ENCODE measurements at places on chromosomes 12 and 14.

DNA sequence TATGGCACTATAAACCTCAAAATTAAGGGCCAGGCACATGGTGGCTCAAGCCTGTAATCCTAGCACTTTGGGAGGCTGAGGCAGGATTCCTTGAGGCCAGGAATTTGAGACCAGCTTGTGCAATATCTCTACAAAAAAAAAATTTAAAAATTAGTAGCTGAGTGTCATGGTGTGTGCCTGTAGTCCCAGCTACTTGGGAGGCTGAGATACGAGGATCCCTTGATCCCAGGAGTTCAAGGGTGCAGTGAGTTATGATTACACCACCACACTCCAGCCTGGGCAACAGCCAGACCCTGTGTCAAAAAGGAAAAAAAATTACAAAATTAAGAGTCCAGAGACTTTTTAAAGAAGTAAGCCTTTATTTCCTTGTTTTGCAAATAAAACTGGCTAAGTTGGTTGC lies 1.8 kb upstream of the GCN1 start:
- DNase-seq, result no peak

GRCh38 chr14:73809391-73809790 lies 42.2 kb upstream of the PTGR2 start:
- DNase-seq, result no peak

DNA sequence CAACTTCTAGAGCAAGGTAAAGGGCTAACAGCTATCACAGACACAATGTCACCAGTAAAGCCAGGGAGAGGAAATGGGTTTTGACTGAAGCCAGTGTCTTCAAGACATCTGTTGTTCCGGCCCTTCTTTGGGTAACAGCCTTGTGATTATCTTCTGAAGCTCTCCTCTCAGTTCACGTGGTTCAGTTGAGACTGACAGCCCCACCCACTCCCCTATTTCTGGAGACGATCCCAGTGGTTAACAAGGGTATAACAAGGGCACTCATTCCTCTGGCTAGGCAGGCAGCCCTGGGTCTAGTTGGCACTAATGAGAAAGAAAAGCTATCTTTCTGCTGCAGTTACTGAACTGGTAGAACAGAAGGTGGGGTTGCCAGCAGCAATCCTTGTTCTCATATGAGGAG lies 6.9 kb downstream of the GNPTAB start:
- peak; percentile 57 for DNase-seq

DNA sequence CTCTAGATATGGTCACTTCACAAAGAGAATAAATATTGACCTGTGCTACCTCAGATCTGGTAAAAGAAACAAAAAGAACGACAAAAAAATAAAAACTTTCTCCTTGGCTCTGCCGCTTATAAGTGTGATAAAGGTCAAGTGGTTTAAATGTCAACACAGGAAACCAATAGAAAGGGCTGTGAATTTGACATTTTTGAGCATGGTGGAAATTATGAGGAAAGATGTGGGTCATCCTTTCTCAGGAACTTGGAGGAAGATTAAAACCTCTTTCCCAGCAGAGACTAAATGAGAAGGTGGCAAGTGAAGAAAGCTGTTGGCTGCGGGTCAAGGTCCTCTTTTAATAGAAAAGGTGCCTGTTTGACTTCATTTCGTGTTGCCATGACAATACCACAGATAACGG lies 28.2 kb downstream of the TESPA1 start:
- DNase-seq, result no peak

DNA sequence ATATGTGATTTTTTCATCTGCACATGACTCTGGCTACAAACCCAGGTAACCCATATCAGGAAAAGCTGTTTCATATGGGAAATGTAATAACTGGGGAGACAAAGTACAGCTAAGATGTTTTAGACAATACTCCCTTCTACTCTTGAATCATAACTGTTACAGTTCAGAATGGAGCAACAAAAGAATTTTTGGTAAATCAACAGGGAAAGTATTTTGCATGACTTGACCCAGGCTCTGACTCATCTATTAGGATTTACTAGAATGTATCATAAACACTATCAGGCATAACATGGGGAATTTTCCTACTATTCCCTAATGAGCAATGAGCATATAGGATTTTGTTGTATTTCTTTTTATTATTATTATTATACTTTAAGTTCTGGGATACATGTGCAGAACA lies 553.0 kb downstream of the SLC16A7 start:
- no peak for DNase-seq

- peak; percentile 6 for DNase-seq
Measured at GRCh38 chr14:58501214-58501816, 73.8 kb downstream of the KIAA0586 start.

DNA sequence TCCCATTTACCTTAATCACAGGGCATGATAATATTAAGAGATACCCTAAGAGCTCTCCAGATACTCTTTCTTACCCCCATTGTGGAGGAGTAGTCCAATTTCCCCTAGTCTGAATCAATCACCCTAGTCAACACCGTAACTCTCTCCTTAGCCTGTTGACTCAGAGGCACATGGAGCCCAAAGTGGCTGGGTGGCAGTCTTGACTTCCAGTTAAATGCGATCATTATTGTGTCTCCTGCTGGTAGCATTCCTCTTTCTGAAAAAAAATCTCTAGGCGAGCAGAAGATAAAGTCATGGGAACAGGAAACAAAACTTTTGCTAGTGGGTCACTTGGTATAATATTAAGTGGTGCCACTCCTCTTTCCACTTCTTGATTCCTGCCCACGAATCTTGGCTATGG lies 46.4 kb downstream of the EMP1 start:
- DNase-seq, result no peak

GRCh38 chr14:104184506-104184905 lies 46.1 kb downstream of the KIF26A start:
- DNase-seq, result no peak

DNA sequence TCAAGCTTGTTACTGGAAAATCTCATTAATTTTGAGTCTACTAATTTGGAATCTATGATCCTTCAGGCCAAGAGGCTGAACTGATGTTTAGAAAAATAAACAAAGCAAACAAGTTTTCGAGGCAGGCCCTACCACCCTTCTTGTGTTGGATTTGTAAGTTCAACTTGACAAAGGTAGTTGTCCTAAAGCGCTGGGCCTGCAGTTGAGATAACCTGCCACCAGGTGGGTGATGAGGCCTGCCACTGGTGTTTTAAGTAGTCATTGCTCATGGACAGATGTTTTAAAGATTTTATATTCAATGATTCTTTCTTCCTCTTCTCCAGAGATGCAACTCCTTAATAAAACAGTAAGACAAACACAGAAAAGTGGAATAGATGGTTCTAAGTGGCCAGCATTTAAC lies 19.4 kb downstream of the ACVRL1 start:
- no peak for DNase-seq

- no peak for DNase-seq
Measured at GRCh38 chr12:52356031-52356761, 11.1 kb downstream of the KRT85 start.

- DNase-seq, result peak; percentile 92
Measured at GRCh38 chr14:24135834-24136683, at the start of gene PSME1. Gene PSME1, plus strand, starts transcription at chr14:24136194. Its CDS starts 69 bp downstream, at chr14:24136263.

DNA sequence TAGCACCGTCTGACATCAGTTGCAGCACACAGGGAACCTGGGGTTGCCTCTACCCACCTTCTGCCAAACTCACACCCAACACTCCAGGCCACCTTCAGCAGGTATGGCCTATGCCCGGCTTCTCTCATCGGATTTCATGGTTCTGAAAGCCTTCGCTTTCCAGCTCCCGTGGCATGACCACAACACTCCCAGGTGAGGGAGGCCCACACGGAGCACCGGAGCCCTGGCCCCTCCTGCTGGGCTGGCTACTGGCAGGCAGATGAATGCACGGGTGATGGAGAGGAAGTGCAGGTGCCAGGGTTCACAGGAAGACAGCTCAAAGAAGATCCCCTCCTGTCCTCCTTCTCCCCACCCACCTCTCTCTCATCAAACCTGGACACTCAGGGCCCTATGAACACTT lies 37.2 kb downstream of the CACNA2D4 start:
- no peak for DNase-seq

DNA sequence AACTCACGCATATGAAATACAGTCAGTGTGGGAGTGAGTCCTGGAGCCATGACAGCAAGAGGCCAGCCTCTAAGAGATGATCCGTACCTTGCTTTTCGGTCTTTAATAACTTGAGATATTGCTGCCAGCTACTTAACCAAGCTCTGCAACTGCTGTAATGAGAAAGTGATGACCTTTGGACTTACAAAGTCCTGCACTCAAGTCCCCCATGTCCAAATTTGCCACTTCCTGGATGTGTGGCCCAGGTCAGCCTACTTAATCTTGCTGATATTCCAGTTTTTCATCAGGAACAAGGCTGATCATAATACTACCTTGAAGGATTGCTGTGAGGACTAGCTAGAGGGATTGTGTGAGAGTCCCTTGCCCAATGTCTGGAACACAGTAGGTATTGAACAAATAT lies 33.8 kb upstream of the DUSP6 start:
- no peak for DNase-seq

DNA sequence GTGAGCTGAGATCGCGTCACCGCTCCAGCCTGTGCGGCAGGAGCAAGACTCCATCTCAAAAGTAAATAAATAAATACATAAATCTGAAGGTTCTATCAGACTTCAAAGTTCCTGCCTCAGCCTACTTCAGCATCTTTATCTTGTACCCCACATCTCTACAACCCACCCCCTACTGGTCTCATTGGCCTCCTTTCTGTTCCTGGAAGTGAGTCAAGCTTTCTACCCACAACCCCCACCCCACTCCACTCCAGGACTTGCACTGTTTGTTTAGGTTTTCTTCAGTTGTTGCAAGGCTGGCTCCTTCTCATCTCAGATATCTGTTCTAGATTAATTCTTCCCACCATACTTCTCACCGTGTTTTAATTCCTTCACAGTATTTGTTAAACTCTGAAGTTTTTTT lies 714 bp upstream of the PSMC6 start:
- no peak for DNase-seq

DNA sequence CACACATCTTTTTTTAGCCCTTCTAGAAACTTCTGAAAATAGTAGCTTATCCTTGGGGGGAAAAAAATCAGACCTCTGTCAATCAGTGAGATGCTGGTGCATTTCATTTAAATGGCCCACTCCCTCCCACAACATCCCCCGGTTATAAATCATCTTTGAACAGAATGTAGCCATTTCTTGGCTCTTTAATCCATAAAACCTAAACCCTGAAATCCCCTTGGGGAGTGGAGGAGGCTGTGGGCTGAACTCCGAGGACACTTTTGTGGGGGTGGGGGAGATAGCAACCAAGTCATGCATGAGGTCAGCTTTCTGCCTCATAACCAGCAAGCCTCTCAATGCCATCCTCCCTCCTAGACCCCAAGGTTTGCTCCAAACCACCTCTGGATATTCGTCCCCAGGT lies 21.0 kb downstream of the HRK start:
- no peak for DNase-seq

GRCh38 chr14:23670481-23670880 lies 34.3 kb downstream of the DHRS2 start:
- DNase-seq, result no peak

DNA sequence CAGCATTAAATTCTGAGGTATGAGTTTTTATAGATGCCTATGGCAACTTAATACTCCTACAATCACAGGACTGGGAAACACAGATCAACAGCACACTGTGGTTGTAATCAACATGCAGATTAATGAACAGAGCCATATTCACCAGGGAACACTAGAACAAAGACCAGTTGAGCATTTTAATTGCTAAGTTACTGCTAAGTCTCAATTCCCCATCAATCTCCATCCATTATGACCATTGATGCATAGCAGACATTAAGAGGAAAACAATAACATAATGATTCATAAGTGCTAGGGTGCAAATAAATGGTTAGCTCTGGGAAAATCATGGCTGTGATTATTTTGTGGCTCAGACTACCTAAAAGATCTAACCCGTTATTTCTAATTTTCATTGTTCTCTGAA lies 505.6 kb downstream of the TRHDE start:
- DNase-seq, result no peak

Data from GM19239 (cell line).